ENCODE measurements at places on chromosomes 3 and 15.

- DNase-seq, result no peak
These were observed 320.3 kb upstream of the SATB1 start for GRCh38 chr3:18745472-18745871.

GRCh38 chr3:151307583-151308488 lies 8.8 kb downstream of the GPR87 start:
- peak; percentile 45 for DNase-seq

DNA sequence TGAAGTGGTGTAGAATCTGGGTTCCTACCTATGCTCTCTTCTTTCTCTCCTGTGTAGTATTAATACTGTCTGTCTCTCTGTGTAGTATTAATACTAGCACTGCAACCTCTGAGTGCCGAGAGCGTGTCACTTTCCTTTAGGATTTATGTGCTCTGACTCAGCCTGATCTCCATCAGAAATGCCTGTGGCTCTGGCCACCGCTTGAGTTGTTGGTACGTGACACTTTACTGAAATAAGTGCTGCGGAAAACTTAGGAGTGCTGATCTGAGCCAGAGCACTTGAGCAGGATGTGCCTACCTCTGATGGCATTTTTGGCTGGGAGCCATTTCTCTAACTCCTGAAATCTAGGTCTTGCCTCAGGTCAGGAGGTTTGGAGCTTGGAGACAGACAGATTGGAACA lies 807.4 kb downstream of the SQOR start:
- peak; percentile 11 for DNase-seq

GRCh38 chr3:194744826-194745225 lies 59.1 kb downstream of the FAM43A start:
- no peak for DNase-seq

Measured in fibroblast of mammary gland (primary cell).